ENCODE measurements at places on chromosomes 1 and 21.

GRCh38 chr1:27992276-27992675 lies 32.5 kb downstream of the XKR8 start:
- peak; percentile 36 for DNase-seq

DNA sequence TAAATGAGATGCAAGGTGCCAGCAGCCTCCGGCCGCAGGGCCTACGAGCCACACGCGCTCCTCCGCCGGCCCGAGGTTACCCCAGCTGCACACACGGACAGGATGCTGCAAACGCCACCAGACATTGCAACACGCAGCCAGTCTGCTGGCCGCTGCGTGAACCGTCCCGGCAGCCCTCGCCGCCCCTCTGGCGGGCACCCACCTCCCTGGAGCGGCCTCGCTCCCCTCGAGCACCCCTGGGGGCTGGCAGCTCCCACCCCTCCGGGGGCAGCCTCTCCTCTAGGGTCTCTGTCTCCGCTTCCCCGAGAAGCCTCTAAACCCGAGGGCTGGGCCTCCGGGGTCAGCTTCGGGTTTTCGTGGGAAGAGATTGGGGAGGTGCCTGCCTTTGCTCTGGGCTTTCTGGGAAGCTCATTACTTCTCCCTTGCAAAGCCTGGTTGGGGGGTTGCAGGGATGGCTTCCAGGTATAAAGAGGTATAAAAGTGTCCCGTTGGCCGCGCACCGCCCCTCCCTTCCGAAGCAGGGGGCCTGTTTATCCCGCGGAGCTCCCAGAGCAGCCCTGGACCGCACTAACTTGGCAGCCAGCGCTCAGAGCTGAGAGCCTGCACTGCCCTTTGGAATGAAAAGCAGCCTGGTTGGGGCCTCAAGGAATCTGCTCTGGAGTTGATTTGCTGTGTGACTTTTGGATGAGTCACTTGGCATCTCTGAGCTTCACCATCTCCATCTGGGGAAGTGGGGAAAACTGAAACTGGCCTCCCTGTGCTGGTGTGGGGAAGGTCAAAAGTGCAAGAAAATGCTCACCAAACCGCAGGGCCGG lies 21.8 kb downstream of the DHRS3 start:
- DNase-seq, result peak; percentile 50

GRCh38 chr1:230772457-230773395 lies 25.5 kb downstream of the CAPN9 start:
- no peak for DNase-seq

DNA sequence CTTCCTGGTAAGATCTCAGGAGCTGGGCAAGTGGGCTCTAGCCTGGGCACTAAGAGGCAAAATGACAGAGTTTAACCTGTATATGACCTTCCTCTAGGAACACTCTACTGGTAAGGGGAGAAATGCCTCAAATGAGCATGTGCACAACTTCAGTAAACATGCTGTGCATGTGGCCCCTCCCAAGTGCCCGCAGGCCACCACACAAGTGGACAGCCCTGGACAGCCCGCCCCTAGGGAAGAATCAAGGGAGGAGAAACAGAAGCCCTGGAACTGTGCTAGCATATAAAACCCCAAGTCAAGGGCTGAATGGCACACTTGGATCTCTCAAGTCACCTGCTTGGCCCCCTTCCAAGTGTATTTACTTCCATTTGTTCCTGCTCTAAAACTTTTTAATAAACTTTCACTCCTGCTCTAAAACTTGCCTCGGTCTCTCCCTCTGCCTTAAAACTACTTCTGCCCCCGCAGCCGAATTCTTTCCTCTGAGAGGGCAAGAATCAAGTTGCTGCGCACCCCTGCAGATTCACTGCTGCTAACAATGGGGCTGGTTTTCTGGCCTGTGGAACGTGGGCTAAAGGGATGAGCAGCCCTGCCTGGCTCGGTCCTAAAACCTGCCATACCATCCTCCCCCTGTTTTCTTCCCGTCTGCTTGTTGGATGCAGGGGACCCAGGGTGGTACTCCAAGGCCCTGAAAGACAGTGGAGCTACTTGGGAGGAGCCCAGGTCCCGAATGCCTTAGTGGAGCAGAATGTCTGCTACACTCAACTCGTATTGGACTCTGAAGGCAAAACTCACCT lies 93.5 kb downstream of the IER5 start:
- no peak for DNase-seq

DNA sequence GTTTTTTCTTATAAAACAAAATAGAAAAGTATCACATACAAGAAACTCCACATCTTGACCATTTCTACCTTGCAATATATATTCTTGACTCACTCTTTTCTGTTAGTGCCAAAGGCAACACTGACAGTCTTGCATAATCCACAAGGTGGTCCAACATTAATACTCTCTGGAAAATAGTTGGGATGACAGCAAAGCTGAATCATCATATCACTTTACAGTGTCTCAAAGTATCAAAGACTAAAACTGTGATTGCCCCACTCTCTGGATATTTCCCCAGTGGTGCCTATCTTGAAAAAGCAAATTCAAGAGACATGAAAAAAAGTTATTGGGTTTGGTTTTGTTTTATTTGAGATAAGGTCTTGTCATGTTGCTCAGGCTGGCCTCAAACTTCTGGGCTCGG lies 14.6 kb upstream of the TGFBR3 start:
- DNase-seq, result no peak

GRCh38 chr1:31522556-31522845 lies 53.8 kb upstream of the TINAGL1 start:
- no peak for DNase-seq

DNA sequence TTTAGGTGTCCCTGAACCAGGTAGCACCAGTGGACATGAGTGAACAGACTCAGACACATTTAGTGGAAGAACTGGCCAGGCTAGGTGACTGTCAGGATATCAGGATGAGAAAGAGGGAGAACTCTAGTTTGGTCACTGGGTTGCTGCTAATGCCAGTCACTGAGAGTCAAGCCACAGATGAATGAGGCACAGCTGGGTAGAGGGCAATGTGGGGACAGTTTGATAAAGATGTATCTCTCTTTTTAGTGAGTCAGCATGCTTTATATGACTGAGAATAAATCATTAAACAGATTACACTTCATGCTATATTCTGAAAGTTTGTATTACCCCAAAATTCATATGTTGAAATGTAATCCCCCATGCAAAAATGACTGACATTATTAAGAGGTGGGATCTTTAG lies 87.1 kb downstream of the SELENOF start:
- DNase-seq, result no peak

- peak; percentile 30 for DNase-seq
Observed at GRCh38 chr1:154326546-154327465, 1.5 kb downstream of the ATP8B2 start.

DNA sequence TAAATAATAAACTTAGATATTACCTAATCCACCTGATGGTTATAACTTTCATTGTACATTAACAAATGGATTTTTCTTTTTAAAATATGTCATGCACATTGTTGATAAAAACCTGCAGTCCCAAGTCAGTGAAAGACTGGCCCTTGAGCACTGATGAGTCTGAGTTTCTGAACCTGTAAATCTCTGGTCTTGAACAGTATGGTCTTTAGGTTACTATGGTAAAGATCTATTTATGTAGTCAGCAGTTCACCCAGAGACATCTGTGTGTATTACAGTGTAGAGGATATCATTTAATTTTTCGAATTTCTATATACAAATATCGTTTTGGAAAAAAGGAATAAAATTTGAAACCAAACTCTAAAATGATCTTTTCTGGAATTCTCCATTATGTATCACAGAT lies 30.4 kb upstream of the SCYL3 start:
- no peak for DNase-seq

DNA sequence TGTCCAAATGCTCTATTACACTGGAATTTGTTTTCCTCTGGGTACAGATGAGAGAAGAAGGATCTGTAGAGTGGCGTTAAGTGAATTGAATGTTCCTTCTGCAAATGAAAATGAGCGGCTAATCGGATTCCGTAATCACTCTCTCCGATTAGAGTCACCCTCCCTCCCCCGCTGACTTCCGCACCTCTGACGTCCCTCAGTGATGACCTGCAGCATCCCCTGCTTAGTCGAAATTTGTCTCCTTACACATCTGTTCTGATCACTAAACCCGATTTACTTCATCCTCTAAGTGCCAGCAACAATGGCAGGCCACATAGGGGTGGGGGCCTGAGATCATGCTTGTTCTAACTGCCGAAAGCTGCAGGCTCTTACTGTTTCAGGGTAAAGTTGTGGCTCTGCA lies 378.7 kb downstream of the SEC16B start:
- no peak for DNase-seq

DNA sequence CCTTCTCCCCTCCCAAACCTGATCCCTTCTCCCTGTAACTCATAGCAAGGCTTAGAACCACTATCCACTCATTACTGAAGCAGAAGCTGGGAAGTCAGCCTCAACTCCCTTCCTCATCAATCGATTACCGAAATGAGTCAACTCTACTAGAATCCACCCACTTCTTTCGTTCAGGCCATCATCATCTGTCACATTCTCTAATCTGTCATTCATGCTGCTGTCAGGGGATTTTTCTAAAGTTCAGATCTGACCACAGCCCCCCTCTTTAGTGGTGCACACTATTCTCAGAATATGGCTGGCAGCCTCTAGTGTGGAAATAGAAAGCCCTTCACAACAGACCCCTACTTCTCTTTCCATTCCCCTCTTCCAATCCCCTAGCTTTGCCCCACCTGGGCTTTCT lies 5.1 kb downstream of the NT5C1A start:
- peak; percentile 73 for DNase-seq

DNA sequence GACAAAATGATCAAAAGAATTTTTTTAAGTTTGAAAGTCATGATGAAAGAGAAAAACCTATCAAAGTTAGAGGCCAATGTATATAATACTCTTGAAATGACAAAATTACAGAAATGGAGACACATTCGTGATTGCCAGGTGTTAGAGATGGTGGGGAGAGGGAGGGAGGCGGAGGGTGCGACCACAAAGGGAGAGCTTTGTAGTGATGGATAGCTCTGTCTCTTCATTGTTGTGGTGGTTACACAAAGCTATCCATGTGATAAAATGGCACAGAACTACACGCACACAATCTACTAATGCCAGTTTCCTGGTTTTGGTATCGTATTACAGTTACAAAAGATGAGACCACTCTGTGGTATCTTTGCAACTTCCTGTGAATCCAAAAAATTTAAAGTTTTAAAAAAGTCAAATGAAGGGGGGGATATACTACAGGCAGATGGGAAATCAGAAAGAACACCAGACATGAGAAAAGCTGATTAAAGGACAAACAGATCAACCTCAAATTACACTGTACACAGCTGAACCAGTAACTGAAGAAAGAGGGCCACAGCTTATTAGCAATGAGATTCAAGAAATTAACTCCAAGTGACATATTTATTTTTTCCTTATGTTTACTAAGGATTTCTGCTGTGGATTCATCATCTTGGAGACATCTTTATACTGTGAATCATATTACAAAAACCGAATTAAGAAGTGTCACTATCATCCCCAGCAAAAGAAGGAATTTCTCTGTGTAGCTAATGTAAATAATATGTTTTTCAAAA lies 199.1 kb downstream of the SLC45A1 start:
- DNase-seq, result peak; percentile 30

DNA sequence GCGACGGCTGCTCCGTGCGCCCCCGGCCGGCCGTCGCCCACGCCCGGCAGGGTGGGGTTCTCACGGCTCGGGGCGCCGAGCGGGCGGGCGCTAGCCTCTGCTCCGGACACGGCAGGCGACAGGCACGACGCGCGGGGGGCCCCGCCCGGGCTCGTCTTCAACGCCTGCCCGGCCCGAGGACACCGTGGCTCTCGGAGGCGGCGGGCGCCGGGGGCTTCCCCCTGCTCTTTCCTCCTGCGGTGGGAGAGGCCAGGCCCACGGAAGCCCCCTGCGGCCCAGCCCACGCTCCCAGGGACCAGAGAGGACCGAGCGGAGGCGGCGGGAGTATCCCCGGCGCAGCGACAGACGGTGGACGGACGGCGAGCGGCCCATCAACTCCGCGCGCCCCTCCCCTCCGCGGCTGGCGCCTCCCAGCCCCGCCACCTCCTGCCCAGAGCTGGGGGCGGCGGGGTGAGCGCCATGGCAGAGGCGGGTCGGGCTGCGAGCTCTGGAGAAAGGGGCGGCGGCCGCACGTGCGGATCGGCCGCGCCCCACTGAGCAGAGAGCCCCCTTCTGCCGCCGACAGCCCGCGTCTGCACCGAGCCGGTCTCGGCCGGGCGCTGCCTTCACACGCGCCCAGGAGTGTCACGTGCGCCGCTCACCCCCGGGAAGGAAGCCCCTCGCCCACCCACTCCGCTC lies at the start of the genes SHE and TDRD10:
Gene SHE (minus strand): TSS at position 347 of the 678 bp plus-strand sequence. CDS start 386 bp downstream, outside the sequence.
Gene TDRD10 (plus strand): TSS at position 154 of the 678 bp plus-strand sequence. CDS start 4,685 bp downstream, outside the sequence.
- peak; percentile 24 for DNase-seq

GRCh38 chr1:206935491-206936067 lies 10.7 kb downstream of the PIGR start:
- peak; percentile 68 for DNase-seq

GRCh38 chr1:150386592-150386991 lies 22.6 kb downstream of the RPRD2 start:
- DNase-seq, result no peak

GRCh38 chr1:161486806-161487741 lies 18.2 kb upstream of the FCGR2A start:
- DNase-seq, result peak; percentile 19

GRCh38 chr1:199272628-199273086 lies 633.8 kb downstream of the PTPRC start:
- DNase-seq, result peak; percentile 2

GRCh38 chr1:35768350-35769187 lies 1.2 kb downstream of the CLSPN start:
- no peak for DNase-seq

- DNase-seq, result no peak
Observed at GRCh38 chr1:89085781-89086180, 20.8 kb upstream of the GBP1 start.

- DNase-seq, result no peak
Observed at GRCh38 chr21:37342046-37342632, 24.4 kb upstream of the DYRK1A start.

DNA sequence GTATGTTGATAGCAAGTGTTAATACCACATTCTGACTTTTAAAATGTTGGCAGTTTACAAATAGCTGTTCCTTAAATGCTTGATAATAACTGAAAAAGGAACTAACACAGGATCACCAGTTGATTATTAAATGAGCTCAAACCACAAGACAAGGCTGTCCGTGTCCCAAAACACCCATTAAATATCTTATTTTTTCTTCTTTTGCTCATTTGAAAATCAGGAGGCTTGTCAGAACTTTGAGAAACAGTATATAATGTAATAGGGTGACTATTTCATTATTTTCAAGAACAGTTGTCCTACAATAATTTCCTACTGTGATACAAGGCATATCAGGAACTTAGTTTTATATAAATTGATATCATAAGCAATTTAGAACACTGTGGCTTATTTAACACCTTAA lies 2.7 kb downstream of the CDKN2C start:
- DNase-seq, result no peak

DNA sequence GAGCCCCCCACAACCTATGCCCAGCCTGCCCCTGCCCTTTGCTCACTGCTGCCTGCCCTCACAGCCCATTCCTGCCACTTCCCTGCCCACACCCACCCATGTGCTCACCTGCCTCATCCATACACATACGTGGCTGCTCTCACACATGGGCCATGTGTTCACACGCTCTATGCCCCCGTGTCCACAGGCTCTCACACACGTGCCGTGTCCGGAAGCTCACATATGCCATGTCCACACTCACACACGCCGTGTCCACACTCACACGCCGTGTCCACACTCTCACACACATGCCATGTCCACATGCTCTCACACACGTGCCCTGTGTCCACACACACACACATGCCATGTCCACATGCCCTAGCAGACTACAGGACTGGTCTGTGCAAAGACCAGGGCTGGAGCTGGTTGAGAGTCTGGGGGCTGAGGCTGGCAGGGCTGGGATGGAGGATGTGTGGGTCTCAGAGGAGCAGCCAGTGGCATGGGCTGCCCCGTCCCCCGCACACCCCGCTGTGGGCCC lies 583 bp upstream of the RNF223 start:
- no peak for DNase-seq

GRCh38 chr1:86641318-86641717 lies 63.1 kb upstream of the SH3GLB1 start:
- no peak for DNase-seq

GRCh38 chr1:226686440-226687425 lies 52.3 kb downstream of the ITPKB start:
- DNase-seq, result peak; percentile 37
